ENCODE measurements at places on chromosomes 11 and 22.

- no peak for DNase-seq
Measured at GRCh38 chr11:123704341-123704740, 37.1 kb downstream of the ZNF202 start.

- DNase-seq: no peak
Measured at GRCh38 chr22:45692549-45692948, 20.9 kb downstream of the ATXN10 start.

- DNase-seq: no peak
Measured at GRCh38 chr11:16896729-16897469, 117.3 kb downstream of the PLEKHA7 start.

GRCh38 chr22:24805790-24806662 is at the start of gene SGSM1:
Gene SGSM1 (plus strand): TSS chr22:24806211. CDS start chr22:24806326, 115 bp downstream.
- peak; percentile 73 for DNase-seq

GRCh38 chr11:90251599-90251998 is 28.8 kb upstream of the CHORDC1 start:
- no peak for DNase-seq

- no peak for DNase-seq
Measured at GRCh38 chr11:66906061-66906733, 49.3 kb downstream of the LRFN4 start.

GRCh38 chr11:76889411-76889975 is 28.8 kb downstream of the ACER3 start:
- no peak for DNase-seq

DNA sequence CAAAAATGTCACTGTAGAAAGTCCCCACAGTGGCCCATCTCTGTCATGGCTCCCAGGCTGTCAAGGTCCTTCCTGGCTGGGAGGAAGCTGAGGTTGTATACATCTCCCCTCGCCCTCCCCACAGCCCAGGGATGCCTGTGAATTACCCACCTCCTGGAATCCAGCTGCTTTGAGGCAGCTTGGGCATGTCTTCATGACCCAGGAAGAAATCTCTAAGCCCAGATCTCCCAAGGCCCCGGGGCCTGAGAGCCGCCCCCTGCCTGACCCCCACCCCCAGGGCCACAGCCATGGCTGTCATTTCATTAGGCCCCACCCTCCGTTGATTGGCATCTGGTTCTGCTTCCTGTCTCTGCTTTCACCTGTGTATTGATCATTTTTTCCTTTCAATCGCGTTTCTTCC is 207.5 kb downstream of the TBC1D22A start:
- DNase-seq: no peak

Measured in activated naive CD4-positive, alpha-beta T cell (primary cell).